ENCODE measurements at places on chromosomes 7 and 10. TPM values are rescaled to one million over a fixed set of nuclear protein-coding genes. Genes with fewer than 3 reads are reported as not detected.

DNA sequence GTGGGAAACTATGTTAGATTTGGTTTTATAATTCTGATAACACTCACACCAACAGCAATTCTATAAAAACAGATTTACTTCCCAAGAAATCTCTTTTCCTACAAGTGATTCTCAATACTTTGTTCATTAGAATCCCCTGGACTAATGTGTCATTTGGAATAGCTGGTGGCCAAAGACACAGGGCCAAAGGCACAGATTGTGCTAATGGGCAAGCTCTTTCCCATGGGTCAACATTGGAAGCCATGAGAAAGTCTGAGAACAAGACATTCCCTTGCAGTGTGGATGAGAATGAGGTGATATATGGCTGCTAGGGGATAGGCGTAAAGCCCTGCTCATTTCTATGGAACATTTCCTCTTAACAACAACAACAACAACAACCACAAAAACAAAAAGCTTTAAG is 153.8 kb downstream of the AMPH start:
- no peak for DNase-seq
- no peak overlapping the region for H3K27ac ChIP-seq
- H3K4me1 ChIP-seq: no peaks in the 10 kb centered on the region
- no peak overlapping the region for H3K4me3 ChIP-seq
- H3K27me3 ChIP-seq: no peaks in the 10 kb centered on the region

GRCh38 chr10:21171936-21172541 is 274.9 kb upstream of the NEBL start:
- H3K4me1 ChIP-seq: peaks cover 59% of the 10 kb centered on the region
- no peaks in the 10 kb centered on the region for H3K36me3 ChIP-seq
- DNase-seq: no peak
- H3K27me3 ChIP-seq: peaks cover 36% of the 10 kb centered on the region

Gene ACSM6
- total RNA-seq: not detected

Gene SPRN
- 0.48 TPM for total RNA-seq

Gene ADRB1
- total RNA-seq: 0.14 TPM

All from neural crest cell (in vitro differentiated cells).